A172 (cell line): ENCODE measurements at places on chromosomes 4 and X.

GRCh38 chrX:46549914-46550313 is 4.7 kb upstream of the ZNF674 start:
- no peak for DNase-seq

DNA sequence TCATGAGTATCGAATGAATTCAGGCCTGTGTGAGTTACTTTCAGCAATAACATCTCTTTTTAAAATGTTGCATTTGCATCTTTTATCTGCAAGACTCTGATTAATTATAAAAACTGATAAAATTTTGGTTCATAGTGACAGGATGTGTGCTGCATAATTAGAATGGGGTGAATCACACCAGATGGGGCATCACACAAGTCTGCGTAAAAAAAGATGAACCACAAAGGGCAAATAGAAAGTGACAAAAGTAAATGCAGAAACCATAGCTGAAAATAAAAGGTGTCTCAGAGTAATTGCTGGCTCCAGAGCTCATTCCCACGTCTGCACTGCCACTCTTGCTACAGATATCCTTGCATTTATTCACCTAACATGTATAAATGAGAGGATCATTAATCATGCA is 131.1 kb downstream of the HS3ST1 start:
- DNase-seq = no peak

- no peak for DNase-seq
Observed at GRCh38 chrX:86066998-86067397, 19.6 kb upstream of the CHM start.

GRCh38 chrX:29813174-29813573 is 402.2 kb upstream of the MAGEB2 start:
- DNase-seq = no peak

GRCh38 chr4:112279882-112280315 is 5.8 kb downstream of the TIFA start:
- no peak for DNase-seq
